ENCODE measurements at places on chromosomes 3 and 15.

DNA sequence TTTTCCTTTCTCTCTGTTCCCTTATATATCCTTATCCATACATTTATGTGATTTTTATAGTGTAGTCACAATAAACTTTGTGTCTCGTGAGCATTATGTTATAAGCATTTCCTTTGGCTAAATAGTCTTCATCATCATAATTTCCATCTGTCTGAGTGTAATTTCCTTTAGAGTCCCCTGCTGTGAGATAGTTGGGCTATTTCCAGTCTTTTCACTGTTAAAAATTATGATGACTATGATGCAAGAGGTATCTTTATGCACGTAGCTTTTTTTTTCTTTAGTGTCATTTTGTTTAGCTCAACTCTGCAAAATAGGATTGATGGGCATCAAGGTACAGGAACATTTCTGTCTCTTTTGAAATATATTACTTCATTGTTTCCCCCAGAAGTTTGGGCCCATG is 26.9 kb upstream of the CA12 start:
- DNase-seq, result no peak

DNA sequence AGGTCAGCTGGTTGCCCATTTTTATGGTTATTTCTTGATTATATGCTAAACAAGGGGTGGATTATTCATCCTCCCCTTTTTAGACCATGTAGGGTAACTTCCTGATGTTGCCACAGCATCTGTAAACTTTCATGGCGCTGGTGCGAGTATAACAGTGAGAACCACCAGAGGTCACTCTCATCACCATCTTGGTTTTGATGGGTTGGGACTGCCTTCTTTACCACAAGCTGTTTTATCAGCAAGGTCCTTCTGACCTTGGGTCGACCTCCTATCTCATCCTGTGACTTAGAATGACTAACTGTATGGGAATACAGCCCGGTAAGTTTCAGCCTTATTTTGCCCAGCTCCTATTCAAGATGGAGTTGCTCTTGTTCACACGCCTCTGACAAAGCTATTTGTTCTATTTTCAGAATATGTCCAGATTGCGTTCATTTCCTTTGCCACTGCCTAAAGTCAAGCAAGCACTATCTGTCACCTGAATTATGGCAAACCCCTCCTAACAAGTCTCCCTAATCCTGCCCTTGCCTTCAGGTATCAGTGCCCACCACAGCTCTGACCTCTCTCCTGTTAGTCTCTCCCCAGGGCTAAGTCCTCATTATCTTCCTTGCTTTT is 308.5 kb downstream of the ROBO2 start:
- no peak for DNase-seq

DNA sequence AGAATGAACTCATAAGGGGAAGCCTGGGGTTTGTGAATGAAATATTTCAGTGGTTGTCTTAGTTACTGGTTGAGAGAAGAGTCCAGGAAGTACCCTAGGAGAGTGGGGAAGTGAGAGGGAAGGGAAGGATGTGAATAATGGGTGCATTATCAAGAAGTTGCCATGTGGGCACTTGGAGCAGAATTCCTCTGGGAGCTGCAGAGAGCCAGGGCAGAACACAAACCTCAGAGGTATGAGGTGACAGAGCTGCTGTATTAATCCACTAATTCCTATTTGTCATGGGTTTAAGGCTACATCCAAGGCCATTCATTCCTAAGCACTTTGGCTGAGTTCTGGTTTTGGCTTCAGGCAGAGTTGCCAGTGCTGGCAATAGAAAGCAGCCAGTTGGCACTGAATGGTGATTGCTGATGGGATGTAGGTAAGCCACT is 29.0 kb downstream of the NDUFB4 start:
- DNase-seq, result no peak

GRCh38 chr15:25242957-25243799 is 195.6 kb downstream of the UBE3A start:
- DNase-seq, result no peak

GRCh38 chr3:23944007-23944783 is 891 bp upstream of the NR1D2 start:
- no peak for DNase-seq

- no peak for DNase-seq
Observed at GRCh38 chr3:195384952-195385351, 57.9 kb downstream of the ACAP2 start.

GRCh38 chr3:184727357-184728009 is 15.6 kb upstream of the MAGEF1 start:
- DNase-seq, result peak; percentile 95

DNA sequence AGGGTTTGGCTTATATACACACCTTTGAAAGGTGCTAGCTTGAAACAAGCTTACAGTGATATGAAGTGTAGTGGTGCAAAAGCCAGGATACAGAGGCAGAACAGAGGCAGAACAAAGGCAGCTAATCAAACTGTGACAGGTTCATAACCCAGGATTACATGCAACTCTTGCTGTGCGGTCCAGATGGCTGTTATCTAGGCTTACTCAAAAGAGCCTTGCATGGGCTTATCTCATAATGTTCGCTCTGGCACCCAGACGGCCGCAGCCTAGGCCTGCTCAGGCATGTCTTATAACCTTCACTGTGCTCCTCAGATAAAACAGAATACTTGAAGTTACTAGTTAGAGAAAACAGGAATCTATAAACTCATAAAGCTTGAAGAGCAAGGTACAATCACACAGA is 22.8 kb upstream of the NOX5 start:
- DNase-seq, result no peak

DNA sequence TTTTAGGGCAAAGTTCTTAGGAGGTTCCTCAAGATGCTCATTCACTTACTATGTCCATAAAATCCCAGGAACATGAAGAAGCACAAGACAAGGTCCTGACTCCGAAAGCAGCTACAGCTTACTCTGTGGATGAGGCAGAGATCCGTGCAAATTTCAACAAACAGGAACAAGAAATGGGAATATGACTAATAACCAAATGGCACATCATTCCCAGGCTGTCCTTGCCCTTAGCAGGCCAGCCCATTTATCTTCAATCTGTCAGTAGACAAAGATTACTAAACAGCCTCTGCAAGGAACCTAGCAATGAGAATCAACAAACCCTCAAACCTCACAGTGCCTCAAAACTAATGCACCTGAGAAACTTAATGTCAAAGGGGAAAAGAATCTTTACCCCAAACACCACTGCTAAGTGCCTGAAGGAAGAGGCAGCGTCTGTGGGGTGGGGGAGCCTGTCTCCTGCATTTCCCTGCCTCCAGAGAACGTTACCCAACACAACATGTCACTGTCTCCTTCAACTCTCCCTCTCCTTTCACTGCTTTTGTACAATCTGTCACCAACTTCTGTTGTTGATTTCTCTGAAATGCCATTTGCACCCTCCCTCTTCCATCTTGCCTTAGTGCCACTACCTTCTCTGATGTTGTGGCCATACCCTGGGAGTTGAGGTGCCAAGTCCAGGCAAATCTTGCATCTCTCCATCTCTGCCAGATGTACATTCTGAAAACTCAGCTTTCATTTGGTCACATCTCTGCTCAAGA is 4.8 kb downstream of the TNFAIP8L3 start:
- no peak for DNase-seq

GRCh38 chr15:35078221-35078915 is 6.7 kb downstream of the NANOGP8 start:
- peak; percentile 38 for DNase-seq

GRCh38 chr3:140931016-140931454 is 10.6 kb upstream of the SLC25A36 start:
- no peak for DNase-seq

DNA sequence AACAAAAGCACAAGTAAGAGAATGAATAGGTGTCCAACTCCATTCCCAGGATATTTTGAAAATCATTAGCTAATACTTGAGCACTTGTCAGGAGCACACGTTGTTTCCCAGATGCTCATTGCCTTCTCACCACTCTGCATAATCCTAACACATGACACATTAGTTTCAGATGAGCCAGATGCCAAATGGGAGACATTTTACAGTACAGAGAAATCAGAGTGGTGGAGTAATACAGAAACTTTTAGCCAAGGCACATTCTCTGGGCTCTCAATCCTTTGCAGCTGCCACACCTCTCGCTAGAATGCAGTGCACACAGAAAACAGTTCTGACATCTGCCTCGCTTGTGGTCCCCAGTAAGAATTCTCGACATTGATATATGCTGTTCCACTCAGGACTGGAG is 76.6 kb downstream of the P3H2 start:
- no peak for DNase-seq

- DNase-seq, result no peak
Observed at GRCh38 chr3:150960708-150961684, 11.5 kb downstream of the CLRN1 start.

DNA sequence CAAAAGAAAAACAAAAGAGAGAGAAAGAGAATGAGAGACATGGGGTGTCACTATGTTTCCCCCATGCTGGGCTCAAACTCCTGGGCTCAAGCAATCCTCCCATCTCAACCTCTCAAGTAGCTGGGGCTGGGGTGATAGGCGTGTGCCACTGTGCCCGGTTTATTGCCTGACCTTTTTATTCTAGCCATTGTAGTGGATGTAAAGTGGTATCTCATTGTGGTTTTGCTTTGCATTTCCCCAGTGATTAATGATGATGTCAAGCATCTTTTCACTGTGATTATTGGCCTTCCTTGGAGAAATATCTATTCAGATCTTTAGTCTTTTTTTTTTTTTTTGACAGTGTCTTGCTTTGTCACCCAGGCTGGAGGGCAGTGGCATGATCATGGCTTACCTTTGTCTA is 37.7 kb upstream of the GK5 start:
- DNase-seq, result no peak

DNA sequence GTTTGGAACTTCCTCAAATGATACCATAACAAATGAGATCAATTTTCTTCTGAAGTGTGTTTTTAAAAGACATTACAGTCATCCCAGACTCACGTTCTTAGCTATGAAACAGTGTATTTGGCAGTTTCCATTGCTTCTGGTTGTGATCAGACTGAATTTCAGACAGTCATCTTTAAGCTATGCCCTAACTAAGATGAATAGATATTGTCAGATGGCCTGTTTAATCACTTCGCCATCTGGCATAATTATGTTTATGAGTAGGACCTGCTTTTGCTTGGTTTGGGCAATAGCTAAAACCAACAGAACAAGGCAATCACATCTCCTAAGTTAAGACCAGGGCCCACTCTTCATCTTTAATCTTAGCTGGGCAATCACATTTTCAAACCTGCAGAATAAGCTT is 313.1 kb downstream of the SV2B start:
- no peak for DNase-seq

GRCh38 chr3:195908694-195909581 is 587 bp upstream of the TNK2 start:
- no peak for DNase-seq

DNA sequence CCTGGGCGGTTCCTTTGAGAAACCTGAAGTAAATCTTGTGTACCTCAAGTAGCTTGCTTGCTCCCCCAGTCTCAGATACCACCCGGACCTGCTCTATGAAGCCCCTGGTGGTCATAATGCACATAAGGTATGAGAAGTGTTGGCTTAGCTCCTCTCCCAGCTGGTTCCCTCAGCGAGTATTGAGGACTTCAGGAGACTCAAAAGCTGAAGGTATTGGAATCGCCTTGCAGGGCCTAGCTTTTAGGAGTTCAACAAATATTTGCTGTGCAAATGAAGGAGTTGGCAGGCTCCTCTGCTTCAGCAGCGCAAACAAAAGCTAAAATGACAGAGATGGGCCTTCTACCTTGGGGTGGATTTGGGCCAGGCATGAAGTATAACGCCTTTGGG is 1.7 kb downstream of the CMTM8 start:
- peak; percentile 28 for DNase-seq

DNA sequence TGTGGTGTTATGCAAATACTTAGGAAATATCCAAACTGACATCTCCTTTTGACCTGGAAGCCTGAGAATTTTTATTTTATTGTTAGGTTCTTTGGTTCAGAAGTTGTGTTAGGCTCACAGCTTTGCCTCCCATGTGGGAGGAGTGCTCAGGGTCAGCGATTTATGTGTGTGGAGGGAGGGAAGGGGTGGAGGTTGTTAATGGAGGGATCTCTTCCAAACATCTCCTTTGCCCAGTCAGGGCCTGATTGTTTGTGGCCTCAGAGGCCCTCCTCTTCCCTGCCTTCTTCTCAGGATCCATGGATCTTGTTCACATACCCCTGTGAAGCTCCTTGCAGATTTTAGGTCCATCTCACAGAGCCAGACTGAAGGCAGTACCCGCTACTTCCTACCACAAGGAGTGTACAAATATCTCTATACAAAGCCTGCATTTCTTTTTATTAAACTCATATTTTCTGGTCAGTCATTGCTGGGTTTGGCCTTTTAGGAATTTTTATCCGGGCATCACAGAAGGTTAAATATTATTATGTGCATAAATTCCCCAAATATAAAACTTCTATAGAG is 40.3 kb downstream of the BBX start:
- DNase-seq, result no peak

- DNase-seq, result no peak
Observed at GRCh38 chr3:183327343-183327742, 74.3 kb downstream of the B3GNT5 start.

GRCh38 chr15:71660501-71660900 is 149.9 kb upstream of the NR2E3 start:
- no peak for DNase-seq

DNA sequence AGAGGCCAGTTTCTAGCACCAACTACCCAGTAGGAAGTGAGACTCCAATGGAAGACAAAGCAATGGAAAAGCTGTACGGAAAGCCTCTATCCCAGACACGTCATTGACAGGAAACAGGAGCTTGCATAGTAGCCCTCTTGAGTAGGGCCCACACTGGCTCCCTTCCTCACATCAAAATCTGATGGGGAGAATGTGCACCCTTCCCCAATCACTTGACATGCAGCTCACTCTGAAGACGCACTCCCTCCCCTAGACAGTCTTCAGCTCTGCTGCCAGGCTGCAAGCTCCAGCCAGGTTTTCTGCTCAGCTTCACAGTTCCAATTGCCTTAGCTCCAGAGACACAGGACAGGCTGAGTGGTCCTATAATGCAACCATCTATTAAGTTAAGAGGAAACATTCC is 567.8 kb downstream of the EPHB1 start:
- DNase-seq, result no peak

GRCh38 chr15:40782609-40783227 is 12.9 kb downstream of the C15orf62 start:
- DNase-seq, result peak; percentile 34

DNA sequence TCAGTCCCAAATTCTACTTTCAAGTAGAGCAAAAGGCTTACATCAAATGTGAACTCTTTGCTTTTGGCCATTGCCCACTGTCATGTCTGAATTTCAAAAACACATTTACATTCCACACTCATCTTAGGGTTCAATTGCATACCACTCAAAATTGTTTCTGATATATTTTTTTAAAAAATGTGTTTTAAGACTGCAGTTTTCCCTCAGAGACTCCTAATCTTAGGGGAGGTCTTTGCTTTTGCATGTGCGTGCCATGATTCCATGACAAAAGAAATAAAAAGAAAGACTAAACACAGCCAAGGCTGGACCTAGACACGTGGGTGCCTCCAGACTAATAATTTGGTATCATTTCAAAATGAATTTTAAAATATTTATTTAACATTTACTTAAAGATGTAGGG is 396.8 kb upstream of the RASGRP1 start:
- DNase-seq, result no peak

DNA sequence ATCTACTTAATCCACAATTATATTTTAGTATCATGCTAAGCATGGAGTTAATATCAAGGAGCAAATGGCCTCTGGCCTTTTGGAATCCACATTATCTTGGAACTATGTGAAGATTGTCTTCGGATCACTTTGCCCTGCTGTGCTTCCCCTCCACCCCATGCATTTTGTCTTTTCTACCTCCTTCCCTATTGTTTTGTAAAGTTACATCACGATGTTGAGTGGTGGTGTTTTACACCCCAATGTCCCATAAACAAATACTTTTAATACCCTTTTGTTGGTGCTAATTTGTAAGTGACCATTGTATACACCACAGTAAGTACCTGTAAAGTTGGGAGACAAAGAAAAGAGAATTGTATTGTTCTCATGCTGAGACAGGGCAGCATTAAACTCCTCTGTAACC is 258.4 kb upstream of the ZNF717 start:
- no peak for DNase-seq
